ENCODE measurements at places on chromosomes 2 and 18.
A peak's percentile ranks its signal among the peaks of the same experiment; 100 is the strongest.

DNA sequence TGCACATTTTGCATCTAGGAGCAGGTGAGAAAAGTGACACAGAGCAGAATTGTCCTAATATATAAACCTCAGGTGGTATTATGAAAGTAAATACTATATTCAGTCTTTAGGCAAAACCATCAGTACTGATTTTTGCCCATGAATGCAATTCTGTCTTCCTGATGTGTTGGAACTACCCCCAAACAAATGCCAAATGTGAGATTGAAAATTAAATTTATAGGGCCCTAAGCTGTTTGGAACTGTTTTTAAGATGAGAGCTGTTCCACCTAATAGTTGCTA lies 115.2 kb downstream of the SH3RF3 start:
- no peak for DNase-seq

DNA sequence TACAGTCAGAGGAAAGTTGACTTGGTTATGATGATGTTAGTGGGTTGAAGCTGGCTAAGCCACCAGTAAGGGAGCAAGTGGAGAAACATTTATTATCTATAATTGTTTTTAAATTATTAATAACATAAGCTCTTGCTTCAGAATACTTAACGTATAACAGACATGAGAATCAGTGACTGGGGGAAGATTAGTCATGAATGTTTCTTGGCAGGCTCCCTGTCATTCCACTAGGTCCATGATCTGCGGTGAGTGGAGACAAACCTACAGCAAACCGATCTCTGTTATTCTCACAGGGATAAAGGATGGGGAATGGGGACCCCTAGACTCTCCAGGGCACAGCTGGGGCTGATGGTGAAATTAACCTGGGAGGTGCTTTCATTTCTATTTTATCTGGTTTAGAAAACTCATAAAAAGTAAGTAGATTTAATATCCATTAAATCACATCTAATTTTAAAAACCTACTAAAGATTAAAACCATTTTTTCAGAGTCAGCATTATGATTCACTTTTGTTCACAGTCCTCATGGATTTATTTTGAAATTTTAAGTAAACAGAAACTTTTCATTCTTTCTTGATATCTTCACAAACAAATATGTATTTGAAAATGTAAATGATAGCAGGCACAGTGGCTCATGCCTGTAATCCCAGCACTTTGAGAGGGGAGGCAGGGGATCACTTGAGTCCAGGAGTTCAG lies 420.3 kb downstream of the PTPRM start:
- no peak for DNase-seq

DNA sequence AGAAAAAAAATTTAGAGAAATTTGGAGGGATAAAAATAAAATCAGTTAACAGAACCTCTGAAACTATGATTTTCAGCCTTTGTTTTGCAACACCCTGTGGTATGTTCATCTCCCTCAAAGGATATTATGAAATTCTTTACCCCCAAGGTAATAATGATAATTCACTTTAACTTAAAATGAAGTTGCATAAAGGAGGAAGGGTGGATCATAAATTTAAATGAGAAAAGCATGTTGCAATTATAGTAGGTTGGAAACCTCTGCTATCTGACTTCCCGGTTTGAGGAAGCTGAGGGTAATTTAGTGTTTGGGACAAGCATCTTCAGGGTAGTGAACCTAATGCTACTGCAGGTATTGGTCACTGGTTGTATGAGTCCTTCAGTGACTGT lies 102.9 kb downstream of the BABAM2 start:
- DNase-seq: no peak

DNA sequence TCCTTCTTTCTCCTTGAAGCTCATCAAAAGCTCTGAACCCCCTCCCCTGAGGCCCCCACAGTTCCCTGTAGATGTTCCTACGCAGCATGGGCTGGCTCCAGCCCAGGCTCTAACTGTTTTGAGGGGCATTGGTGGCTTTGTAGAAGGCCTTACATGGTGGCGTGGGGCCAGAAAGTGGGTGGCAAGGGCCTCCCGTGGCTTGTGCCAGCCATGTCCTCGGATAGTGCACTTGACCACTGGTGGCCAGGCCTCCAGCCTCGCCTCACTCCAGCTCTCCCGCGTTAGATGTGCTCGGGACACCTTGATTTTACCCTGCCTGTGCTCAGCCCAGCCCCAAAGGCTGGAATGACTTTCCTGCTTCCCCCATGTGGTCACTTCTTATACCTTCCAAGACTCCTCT lies 92.9 kb downstream of the TWIST2 start:
- no peak for DNase-seq

- DNase-seq: no peak
Observed at GRCh38 chr2:200127848-200128247, 172.5 kb downstream of the MAIP1 start.

GRCh38 chr2:238720232-238720672 lies 127.6 kb upstream of the TWIST2 start:
- no peak for DNase-seq

DNA sequence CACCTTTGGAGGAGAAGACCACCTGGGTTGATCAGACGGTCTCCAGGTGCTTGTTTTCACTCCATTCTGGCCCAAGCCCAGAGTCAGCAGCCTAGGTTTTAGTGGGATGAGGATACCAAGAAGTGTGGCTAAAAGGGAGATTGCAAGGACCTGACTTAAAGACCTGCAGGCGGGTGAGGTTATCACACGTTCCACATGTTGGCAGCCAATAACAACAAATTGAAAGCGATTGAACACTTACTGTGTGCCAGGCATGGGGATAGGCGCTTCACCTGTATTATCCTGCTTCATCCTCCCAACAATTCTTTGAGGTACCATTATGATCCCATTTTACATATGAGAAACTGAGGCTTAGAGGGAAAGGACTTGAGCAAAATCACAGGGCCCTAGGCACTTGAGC lies 5.0 kb downstream of the ARL4C start:
- no peak for DNase-seq

DNA sequence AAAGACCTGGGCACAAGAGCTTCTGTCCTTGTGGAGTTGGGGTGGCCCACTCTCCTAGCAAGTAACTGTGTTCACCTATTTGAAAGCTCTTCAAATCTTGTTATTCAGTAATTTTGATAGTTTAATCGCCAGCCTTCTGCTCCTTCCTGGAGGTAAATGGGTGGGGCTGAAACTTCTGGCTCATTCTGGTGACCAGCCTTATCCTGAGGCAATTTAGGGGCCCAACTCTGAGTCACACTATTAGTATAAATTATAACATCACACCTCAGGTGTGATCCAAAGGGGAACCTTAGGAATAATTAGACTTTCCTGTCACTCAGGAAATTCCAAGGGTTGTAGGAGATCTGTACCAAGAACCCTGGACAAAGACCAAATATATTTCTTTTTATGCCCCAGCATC lies 255.8 kb upstream of the RGPD4 start:
- no peak for DNase-seq

- no peak for DNase-seq
Observed at GRCh38 chr2:137706786-137707613, 257.3 kb upstream of the HNMT start.

- DNase-seq: no peak
Observed at GRCh38 chr2:108288534-108289106, at the start of gene SULT1C2. TSS of gene SULT1C2 (plus strand) at chr2:108288895. CDS start at chr2:108293668, 4,773 bp downstream.

GRCh38 chr2:20539776-20540586 lies 93.1 kb downstream of the RHOB start:
- DNase-seq: no peak

GRCh38 chr2:47145466-47145865 lies 9.6 kb downstream of the STPG4 start:
- DNase-seq: no peak

- no peak for DNase-seq
Observed at GRCh38 chr2:39243469-39244123, at the start of gene CDKL4. TSS of gene CDKL4 (minus strand) at chr2:39243970.

DNA sequence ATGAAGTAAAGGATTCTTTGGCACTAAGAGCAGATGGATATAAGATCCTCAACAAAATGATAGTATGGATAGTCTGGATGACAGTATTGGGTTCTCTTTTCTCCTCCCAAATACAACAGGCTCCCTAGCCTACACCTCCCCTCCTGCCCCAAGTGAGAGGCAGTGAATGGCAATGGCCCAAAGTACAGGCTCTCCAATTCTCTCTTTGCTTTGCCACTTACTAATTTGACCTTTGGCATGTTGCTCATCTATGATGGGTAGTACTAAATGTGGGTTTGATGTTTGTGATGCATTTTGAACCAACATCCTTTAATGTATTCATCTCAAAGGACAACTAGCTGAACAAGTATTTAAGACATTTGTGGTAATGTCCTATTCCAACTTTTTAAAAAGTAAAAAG lies 65.9 kb downstream of the EIF5B start:
- no peak for DNase-seq

DNA sequence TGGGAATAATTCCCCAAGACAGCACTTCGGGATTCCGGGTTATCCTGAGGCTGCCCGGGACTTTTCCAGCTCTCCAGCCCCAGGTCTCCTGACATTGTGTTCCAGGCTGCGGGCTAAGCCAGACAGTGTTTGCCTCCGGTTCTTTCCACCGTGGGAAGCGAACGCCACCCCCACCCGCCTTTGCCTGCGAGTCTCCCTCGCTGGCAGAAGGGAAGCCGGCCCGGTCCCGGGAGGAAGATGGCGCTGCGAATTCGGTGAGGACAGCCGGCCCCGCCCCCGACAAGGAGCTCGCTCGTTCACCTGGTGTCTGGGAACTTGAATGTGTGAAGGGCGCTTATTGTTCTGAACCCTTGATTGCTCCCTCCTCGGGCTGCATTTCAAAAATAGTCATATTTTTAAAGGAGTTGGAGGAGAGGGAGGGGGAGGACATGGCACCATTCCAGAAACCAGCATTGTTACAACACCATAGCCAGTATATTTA lies 2.9 kb downstream of the LRATD1 start:
- DNase-seq: peak; percentile 77

GRCh38 chr2:234291765-234292204 lies 205.1 kb downstream of the ARL4C start:
- no peak for DNase-seq

GRCh38 chr2:60926741-60927552 lies 45.6 kb downstream of the REL start:
- DNase-seq: no peak

- no peak for DNase-seq
Observed at GRCh38 chr2:238369591-238370040, 49.3 kb downstream of the TRAF3IP1 start.
